ENCODE measurements at places on chromosomes 11 and 22. TPM values are rescaled to one million over a fixed set of nuclear protein-coding genes. Genes with fewer than 3 reads are reported as not detected.
A peak's percentile ranks its signal among the peaks of the same experiment; 100 is the strongest.

DNA sequence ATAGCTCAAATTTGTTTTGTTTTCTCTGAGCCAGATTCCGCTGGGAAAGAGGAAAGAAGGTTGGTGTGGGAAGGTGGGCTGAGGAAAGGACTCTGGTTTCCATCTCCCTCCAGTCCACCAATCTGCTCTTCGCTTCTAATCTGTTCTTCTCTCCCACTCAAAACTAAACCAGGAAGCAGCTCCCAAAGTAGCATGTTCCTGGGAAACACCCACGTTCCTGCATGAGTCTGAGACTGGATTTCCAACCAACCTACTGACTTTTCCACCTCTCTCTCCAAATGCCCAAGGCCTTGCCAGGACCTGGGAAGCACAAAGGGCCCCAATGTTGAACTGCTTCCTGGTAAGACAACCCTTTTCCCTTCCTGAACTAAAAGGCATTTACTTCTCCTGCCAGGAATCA is 110.2 kb downstream of the WT1 start:
- DNase-seq, result no peak

DNA sequence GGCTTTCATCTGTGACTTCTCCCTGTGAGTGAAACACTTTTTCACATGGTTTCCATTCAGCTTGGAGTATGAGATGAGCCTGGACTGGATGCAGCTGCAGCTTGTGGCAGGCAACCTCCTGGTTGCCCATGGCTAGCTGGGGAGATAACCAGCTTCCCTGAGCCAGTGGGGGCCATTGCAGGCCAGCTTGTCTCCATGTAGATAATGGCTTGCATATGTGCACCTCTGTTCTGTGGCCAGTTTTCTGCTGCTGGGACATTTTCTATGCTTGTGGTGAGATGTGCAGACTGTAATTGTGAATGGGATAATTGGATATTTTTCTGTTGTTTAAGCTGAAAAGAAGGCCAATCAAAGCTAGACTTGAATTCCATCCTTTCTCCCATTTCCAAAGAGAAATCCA is 38.5 kb downstream of the INSC start:
- DNase-seq, result no peak

DNA sequence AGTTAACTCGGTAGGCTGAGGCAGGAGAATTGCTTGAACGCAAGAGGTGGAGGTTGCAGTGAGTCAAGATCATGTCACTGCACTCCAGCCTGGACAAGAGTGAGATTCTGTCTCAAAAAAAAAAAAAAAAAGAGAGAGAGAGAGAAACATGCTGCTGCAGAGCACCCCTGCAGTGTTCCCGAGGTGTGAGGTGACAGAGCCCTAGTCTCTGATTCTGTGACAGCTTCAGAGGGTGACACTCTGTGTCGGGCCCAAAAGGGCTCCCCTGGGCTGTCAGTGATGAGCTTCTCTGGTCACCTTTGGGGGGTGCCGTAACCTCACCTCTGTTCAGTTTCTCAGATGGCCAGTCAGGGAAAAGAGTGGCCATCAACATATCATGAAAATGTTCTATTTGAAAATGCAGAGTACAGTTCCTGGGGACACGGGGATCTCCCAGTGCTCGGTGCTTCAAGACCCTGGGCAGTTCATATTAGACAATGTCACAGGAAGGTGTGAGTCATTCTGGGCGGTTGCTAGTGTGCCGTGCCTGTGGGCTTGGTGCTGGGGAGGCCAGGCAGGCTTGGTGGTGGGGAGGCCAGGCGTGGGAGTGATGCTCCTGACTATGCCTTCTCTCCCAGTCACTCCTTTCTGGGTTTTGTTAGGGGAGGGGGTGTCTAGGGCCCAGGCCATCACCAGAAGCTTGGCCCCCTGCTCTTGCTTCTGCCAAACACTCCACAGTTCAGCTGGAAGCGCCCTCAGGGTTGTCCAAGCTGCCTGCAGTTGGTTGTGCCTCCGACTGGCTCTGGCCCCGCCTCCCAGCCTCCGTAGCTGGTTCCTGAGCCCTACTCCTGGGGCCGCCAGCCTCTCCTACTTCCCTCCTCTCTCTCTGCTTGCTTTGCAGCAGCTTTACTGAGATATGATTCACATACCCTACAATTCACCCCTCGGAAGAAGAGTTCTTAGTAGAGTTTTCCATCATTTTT is 52.5 kb upstream of the CLDN5 start:
- no peak for DNase-seq

TMEM9B gene
- polyA plus RNA-seq, result 54.0 TPM

DNA sequence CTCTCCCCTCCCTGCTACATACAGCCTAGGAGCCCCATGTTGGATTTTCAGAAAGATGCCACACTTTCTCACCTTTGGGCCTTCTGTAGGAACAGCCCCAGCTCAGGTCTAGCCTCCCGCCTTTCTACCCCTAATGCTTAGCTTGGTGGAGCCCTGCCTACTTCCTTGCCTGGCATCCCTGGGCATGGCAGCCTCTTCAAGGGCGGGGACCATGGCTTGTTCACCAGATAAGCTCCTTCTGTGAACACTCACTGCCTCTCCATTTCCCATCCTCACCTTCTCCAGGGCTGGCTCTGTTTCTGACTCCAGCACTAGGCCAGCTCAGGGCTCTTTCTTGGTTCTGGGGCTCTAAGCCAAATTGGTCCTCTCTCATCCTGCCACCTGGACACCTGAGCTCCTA is 1.4 kb downstream of the SEPTIN3 start:
- DNase-seq, result no peak

DNA sequence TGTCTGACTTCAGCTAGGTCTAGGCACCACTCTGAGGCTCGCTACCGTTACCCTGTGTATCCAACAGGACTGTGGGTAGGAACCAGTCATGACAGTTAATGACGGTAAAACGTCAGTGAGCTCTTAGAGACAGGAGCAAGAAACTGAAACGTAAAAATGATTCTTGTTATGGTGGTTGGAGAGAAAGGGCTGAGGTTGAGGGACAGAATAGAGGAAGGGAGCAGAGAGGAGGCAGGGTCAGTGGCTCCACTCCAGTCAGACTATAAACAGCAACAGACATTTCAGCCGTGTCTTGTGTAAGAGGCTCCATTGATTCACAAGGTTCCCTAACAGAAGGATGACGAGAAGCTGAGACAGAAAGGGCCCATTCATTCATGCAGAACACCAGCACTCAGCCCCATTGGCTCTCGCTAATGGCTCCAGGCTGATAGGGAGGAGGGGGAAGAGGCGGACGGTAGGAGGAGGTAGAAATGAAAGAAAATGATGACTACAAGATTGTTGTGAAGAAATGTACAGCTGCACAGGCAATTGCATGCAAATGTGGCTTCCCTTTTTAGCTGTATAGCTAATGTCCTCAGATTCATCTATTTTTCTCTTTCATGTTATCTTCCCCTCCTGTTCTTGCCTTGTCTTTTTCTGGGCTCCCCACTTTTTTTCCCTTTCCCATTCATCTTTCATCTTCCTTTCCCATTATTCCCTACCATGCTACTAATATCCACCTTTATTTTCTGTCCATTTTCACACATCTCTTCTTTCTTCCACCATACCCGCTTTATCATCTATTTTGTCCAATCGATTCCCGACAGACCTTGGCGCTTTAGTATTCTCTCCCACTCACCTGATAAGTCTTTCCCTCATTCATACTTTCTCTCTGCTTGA is 34.3 kb downstream of the ETS1 start:
- DNase-seq, result peak; percentile 95

GRCh38 chr11:2687782-2688191 is 12.0 kb downstream of the KCNQ1OT1 start:
- DNase-seq, result no peak

TMEM41B gene
- 20.6 TPM for polyA plus RNA-seq

DNA sequence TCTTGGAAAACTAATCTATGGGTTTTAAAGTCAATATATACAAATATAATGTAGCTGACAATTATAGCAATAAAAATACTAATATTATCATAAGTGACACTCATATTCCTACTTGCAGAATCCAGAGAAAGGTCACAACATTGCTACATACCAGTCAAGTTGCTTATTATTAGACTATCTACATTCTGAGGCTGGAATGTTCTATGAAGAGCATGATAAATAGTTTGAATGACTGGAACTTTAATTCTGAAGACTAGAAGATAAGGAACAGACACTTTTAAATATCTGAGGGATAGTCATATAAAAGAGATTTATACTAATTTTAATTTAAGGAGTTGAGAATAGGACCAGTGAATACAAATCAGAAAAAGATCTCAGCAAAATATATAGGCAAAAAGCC is 146.0 kb downstream of the GUCY1A2 start:
- DNase-seq, result no peak

- no peak for DNase-seq
Measured at GRCh38 chr11:67450796-67451657, 1.5 kb downstream of the GPR152 start.

- no peak for DNase-seq
Measured at GRCh38 chr22:33518405-33518804, 401.9 kb downstream of the LARGE1 start.

KCNJ4 gene
- polyA plus RNA-seq, result not detected

- DNase-seq, result no peak
Measured at GRCh38 chr22:45615364-45615763, 56.3 kb upstream of the ATXN10 start.

GRCh38 chr22:42299586-42300258 is 29.3 kb upstream of the TCF20 start:
- no peak for DNase-seq

DNA sequence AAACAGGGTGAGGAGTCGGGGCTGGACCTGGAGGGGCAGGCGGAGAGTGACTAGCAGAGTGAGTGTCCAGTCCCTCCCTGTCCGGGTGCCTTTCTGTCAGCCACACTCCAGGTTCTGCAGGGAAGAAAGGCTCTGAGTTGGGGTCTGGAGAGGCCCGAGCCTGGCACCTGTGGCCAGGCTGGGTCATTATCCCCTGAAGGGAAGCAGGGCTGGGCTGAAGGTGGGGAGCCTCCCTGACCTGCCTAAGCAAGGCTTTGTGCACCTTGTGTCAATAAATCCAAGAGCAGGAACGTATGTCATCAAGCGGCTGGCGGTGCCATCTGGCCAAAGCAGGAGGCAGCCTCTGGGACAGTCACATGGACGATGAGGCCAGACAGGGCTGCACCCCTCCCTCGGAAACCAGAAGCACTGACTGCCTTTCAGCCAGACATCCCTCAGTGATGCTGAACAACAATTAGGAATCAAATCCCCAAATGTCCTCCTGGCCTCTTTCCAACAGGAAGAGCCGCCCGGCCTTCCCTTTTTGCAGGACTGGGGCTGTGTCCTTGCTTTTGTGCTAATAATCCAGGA is 73.9 kb upstream of the FGF3 start:
- no peak for DNase-seq

DNA sequence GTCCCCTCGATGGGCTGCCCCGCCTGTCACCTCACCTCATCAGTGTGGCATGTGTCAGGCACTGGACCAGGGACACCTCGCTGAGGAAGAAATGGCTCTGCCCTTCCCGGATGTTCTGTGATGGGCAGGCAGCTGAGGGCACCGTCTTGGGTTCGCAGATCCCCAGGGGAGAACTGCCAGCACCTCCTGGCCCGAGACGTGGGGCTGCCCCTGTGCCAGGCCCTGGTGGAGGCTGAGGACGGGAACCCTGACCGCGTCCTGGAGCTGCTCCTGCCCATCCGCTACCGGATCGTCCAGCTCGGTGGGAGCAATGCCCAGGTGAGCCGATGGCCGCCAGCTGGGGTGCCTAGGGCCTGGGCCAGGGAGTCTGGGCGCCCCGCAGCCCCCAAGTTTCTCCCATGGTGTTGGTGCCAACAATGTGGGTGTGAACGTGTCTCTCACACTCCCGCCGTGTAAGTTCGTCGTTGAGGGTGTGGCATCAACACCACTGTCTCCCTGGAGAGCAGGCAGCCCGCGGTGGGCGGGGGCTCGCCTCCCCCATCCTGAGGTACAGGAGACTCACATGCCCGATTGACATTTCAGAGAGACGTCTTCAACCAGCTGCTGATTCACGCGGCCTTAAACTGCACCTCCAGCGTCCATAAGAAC is 7.3 kb upstream of the GTSE1 start:
- DNase-seq, result no peak

- DNase-seq, result no peak
Measured at GRCh38 chr22:35864545-35865165, 147.0 kb downstream of the APOL5 start.

DNA sequence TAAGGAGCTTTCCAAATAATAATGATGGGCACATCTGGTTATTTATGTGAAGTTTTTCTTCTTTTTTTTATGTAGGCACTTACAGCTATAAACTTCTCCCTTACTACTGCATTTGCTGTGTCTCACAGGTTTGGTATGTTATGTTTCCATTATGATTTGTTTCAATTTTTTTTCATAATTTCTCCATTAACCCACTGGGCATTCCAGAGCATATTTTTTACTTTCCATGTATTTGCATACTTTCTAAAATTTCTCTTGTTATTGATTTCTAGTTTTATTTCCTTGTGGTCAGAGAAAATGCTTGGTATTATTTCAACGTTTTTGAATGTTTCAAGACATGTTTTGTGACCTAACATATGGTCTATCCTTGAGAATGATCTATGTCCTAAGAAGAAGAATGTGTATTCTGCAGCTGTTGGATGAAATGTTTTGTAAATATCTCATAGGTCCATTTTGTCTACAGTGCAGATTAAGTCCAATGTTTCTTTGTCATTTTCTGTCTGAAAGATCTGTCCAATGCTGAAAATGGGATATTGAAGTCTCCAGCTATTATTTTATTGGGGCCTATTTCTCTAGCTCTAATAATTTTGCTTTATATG is 362.1 kb downstream of the DDX10 start:
- no peak for DNase-seq

LGR4 gene
- polyA plus RNA-seq, result 0.04 TPM

C11orf97 gene
- polyA plus RNA-seq, result not detected

DNA sequence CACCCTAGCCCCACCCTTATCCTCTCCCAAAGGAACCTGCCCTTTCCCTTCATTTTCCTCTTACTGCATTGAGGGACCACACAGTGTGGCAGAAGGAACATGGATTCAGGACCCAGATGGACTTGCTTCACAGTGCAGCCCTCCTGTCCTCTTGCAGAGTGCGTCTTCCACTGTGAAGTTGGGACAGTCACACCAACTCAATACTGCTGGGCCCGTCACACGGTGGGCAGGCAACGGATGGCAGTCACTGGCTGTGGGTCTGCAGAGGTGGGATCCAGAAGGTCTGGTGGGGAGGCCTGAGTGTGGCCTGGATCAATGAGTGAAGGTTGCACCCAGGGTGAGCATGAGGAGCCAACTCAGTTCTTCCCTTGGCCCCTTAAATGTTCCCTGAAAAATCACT is 129.9 kb upstream of the B3GAT1 start:
- DNase-seq, result no peak

JAML gene
- polyA plus RNA-seq, result 8.1 TPM

GRCh38 chr11:17930544-17931125 is 82.2 kb downstream of the SERGEF start:
- no peak for DNase-seq
